ENCODE measurements at places on chromosomes 1 and 21.

GRCh38 chr1:236870721-236871120 lies 75.6 kb downstream of the MTR start:
- DNase-seq = no peak

DNA sequence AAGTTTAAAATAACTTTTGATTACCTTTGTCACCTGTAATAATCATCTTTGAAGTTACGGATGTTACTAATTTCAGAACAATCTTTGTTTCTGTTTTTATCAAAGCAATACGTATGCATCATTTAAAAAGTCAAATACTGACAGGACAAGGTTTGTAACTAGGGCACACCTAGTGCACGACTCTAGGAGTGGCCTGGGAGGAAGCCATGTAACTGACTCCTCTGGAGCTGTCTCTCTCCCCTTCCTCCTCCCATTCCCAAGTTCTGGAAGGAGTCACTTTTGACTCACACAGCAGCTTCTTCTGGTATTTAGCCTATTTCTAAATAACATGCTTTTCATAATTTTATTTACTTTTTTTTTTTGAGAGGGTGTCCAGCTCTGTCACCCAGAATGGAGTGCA lies 11.8 kb upstream of the RAP1GAP start:
- no peak for DNase-seq

- peak; percentile 21 for DNase-seq
Observed at GRCh38 chr1:206117151-206117948, at the start of gene AVPR1B. Gene AVPR1B (minus strand): TSS chr1:206117388. CDS start chr1:206116890, 498 bp downstream.

GRCh38 chr21:42465008-42465802 lies 30.8 kb downstream of the RSPH1 start:
- no peak for DNase-seq

GRCh38 chr21:35909456-35910223 lies 150.7 kb downstream of the SETD4 start:
- DNase-seq = no peak

GRCh38 chr1:180920702-180921101 lies 8.0 kb downstream of the KIAA1614 start:
- no peak for DNase-seq

- DNase-seq = no peak
Observed at GRCh38 chr1:57124170-57124569, 158.4 kb upstream of the C8B start.

DNA sequence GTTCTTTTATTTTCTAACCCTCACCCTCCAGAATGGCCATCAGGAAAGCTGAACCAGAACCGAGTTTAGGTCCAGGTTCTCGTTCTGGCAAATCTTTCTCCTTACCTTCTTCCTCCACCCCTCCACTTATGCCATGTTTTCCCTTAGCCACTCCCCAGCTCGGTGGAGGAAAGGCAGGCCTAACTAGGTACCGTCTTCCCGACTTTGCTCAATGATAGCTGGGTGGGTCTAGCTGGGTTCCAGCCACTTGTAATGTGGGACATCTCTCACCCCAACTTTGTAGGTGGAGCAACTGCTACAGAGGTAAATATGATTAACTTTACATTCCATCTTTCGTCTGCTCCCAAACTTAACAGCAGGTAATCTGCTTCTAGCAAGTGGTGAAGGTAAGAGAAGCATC lies 646 bp downstream of the BNIPL start:
- DNase-seq = no peak

DNA sequence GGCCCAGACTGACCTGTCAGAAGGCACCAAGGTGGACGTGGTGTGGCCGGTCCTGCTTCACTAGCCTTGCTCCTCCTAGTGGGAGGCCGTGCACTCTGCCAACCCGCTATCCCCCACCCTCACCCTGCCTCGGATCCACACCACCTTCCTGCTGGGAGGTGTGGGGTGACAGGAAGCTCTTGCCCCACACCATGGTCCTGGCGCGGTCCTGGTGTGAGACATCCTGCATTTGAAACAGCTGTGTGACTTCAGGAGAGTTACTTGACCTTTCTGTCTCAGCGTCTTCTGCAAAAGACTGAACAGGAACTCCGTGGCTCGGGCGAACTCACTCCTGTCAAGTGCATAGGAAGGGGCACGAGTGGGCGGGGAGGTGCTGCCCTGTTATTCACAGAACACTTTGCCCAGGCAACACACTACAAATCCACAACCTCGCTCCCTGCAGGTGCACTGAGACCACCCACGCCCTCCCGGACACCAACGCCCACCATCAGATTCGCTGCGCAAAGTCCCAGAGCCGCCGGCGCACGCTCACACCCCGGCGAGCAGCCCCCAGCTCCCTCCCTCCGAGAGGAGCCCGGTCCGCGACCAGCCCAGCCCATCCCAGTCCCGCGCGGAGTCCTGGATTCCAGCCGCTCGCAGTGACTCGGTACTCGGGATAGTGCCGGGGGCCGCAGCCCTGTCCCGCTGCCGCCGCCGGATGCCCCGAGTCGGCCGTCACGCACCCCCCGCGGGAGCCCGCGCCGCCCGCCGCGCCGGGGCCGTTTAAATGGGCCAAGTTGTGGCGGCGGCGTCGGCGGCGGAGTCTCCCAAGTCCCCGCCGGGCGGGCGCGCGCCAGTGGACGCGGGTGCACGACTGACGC lies at the start of gene SAMD11:
TSS of gene SAMD11 (plus strand) at position 793 of the 860 bp plus-strand sequence. CDS start 509 bp downstream, outside the sequence.
- DNase-seq = no peak

DNA sequence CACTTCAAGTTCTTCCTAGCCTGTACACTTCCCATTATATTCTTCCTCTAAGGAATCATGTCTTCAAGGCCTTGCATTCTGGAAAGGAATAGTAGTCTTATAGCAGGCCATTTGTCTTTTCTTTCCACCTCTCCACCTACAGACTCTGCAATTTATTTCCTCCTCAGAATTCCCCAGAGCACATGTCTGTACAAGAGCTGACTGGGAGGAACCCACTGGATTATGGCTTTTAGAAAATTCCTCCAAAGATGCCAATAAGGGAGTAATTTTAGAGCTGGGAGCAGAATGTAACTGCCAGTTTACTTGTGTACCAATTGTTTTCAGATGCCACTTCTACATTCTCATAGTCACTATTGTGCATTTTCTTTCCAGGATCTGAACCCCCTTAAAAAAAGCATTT lies 3.4 kb upstream of the PSMG1 start:
- DNase-seq = no peak

DNA sequence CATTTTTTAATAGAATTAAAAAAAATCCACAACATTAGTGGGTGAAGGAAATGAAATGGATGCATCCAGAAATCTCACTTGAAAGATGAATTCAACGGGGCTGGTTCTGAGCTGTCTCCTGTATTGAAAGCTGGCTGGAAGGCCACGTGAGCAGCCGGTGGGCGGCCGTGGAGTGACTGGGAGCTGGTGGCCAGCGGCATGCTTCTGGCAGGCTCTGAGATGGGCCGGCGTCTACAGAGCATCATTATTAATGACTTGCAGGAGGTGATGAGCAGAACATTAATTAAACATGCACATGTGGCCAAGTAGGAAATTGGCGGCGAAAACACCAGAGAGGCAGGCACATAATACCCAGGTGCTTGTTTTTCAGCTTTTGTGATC lies 115.6 kb upstream of the LMO4 start:
- DNase-seq = no peak

DNA sequence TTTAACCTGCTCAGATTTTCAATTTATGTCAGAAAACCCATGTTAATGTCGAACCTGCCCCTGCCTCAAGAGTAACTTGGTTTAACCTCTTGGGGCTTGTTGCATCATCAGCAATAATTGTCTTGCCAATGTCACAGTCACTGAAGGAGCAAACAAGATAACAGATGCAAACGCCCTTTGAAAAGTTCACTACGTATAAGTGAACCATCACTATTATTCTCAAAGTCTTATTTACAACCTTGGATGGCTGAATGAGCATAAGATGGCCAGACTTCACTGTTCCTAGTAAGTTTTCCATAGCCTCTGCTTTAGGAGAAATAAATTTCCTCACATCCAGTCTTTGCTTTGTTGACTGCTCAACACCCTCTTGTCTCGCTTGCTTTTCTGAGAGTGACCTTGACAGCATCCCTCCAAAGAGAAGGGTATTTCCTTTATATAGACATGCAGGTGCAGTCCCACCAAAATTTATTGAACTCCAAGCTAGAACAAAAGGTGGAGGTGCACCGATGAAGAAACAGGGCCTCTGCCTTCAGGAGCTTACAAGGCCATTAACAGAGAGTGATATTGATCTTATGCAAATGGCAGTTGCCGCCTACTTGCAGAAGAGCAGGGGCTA lies 749 bp upstream of the LRIG2 start:
- DNase-seq = no peak

DNA sequence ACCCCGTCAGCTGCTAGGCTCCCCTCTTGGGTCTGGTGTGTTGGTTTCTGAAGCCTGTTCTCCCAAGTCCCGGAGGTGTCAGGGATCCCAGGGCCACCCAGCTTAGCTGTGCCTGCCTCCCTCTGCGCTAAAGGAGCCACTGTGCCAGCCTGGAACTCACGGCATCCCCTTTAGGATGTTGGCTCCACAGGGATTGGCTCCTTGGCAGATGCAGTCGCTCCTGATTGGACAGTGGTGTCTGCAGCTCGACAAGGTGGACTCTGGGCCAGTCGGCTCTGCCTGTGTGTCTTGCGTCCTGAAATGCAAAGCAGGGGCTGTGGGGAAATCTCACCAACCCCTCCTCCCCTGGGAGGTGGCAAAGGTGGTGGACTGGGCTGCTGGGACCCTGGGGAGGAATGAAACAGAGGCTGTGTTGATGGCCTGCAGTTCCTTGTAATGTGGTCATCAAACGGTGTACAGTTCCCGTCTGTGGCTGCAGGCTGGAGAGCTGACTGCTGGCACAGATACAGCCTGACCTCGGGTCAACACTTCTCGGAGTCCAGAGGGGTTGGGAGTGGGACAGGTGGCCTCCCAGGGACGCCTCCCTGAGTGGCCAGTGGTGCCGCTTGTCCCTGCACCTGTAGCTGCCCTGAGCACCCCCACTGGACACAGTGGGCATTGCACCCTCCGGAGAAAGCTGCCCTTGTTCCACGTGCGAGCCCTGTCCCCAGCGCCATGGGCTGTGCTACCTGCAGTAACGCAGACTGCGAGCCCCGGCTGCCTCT lies 11.5 kb upstream of the KCNAB2 start:
- peak; percentile 21 for DNase-seq

DNA sequence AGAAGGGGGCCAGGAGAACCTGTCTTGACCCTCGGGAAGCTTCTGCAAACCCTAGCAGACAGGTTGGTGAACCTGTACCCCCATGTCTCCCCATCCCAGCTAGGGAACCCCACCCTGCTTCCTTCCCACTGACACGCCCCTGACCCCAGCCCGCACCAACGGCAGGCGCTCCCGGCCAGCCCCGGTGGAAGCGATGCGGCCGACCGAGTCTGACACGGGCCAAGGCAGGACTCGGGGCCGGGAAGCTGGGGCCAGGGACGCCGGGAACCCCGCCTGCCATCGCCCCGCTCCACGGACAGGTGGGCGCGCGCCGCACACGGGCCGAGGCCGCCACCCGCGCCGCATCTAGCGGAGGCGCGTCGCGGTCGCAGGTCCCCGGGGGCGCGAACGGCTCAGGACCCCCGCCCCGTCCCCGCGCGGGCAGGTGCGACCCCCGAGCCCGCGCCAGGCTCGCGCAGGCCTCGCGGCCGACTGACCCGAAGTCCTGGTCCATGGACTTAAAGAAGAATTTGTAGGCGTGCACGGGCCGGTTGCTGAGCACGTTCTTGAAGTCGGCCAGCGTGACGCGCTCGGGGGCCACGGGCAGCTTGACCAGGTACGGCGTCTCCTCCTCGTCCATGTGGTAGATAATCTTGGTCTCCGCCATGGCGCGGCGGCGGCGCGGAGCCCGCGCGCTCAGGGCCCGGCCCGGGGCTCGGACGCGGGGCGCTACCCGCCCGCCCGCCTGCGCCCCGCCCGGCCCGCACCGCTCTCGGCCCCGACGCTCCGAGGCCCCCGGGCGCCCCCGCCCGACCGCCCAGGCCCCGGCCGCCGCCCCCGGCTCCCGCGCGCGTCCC lies 580 bp downstream of the DVL1 start:
- DNase-seq = no peak

GRCh38 chr1:63772876-63773275 lies 941 bp upstream of the ROR1 start:
- DNase-seq = no peak

- no peak for DNase-seq
Observed at GRCh38 chr21:41499920-41500319, 8.0 kb downstream of the TMPRSS2 start.

- DNase-seq = no peak
Observed at GRCh38 chr1:1338278-1338677, 7.2 kb downstream of the TAS1R3 start.

DNA sequence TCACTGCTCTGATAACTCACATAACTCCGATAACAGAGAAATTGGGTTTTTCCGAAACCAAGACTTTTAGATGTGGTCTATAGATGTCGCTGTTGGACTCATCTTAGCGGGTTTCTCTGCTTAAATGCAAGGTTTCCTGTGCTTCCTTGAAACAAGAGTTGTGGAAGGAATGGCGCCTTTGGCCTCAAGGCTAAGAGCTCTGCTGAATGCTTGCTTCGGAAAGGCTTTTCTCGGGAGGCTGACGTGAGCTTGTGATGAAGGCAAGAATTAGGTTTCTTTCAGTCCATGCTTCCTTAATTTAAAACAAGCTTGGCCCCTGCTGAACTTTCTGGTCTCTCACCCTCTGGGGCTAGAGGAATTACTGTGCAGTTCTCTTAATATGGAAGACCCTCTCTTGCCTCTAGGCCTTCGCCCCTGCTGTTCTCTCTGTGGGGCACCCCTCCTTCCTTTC lies 113.5 kb downstream of the MAP3K21 start:
- DNase-seq = peak; percentile 46

DNA sequence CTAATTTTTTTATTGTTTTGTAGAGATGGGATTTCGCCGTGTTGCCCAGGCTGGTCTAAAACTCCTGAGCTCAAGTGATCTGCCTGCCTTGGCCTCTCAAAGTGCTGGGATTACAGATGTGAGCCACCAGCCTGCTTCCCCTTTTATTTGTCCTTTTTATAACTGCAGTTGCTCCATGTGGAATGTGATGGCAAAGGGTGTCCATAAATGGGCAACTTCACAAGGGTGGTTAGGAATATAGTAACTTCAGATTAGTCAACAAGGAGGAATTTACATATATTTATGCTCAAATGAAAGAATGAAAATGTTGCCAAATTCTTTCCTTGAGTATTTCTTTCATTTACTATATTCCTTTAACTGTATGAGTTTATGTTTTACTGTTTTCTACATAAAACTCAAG lies 182.9 kb downstream of the BACH1 start:
- no peak for DNase-seq

DNA sequence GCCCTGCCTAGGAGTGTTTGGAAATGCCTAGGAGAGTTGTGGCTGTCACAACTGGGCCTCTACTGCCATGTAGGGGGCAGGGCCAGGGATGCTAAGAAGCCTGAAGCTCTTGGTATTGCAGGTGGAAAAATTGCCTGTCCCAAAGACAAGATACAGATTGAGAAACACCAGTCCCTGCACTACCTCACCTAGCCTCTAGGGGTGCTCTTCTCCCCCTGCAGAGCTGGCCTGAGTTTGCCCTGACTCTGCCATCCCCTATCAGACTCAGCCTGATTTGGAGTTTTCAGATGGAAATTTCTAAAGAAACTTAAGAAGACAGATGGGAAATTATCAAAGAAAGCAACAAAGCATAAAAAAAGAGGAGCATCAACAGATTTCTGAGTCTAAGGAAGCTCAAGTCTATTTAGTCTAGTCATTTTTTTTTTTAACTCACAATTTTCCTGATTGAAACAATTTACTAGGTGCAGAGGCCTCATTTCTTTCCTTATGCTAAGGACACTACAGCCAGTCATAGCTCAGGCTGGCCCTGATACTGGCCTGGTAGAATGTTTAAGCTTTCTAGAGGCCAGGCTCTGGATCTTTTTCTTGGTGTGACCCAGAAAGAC lies 61.4 kb upstream of the LRRN2 start:
- peak; percentile 30 for DNase-seq

Measured in kidney capillary endothelial cell (primary cell).